ENCODE measurements at places on chromosomes 7 and 10.

- DNase-seq, result no peak
Measured at GRCh38 chr10:3366735-3367405, 194.3 kb upstream of the PITRM1 start.

GRCh38 chr10:30435073-30435422, 1.1 kb downstream of the MAP3K8 start:
- DNase-seq, result peak; percentile 58

- no peak for DNase-seq
Measured at GRCh38 chr10:132206377-132206745, 19.6 kb downstream of the DPYSL4 start.

GRCh38 chr7:151864081-151864480, 12.8 kb downstream of the PRKAG2 start:
- DNase-seq, result no peak

DNA sequence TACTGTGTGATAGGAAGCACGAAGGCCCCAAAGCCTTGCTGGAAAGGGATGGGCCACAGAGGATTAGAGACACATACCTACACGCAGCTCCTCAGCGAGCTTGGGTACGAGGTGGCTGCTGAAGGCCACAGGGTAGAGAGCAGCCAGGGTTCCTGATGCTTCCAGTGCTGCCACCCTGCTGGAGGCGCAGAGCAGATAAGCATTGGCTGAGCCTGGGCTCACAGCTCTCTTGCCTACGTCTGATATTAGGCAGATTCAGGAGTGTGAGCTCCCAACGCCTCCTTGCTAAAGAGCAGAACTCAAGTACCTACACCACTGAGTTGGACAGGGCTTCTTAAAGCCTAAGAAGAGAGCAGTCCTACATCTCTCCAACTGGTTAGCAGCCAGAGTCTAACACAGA, 20.0 kb downstream of the ZDHHC16 start:
- DNase-seq, result no peak

DNA sequence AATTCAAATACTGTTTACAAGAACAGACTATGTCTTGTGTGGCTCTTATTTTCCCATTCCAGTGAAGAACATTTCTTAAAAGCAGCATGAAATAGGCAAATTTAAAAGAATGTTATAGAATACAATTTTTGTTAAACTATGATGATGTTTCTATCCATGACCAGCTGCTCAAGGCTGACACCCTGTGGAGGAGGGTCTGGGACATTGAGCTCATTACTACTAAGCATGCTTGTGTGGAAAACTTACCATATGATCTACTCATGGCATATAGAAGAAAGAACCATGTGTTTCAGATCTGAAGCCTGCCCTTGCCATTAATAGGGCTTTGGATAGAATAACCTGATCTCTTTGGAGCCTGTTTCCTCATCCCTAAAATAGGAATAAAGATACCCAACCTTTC, 125.0 kb downstream of the FOXP2 start:
- DNase-seq, result peak; percentile 74

DNA sequence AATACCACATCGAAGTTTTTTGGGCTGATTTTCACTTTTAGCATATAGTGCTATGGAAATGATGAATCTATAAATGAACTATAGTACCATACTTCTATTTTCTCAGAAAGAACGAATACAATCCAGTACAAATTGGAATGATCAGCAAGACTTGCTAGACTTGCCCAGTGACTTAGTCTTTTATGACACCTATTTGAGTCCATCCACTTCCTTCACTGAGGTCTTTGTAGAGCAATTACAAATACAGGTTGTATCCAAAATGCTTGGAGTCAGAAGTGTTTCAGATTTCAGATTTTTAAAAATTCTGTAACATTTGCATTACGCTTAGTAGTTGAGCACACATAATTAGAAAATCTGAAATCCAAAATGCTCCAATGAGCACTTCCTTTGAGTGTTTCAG, 104.3 kb downstream of the NRBF2 start:
- DNase-seq, result no peak

DNA sequence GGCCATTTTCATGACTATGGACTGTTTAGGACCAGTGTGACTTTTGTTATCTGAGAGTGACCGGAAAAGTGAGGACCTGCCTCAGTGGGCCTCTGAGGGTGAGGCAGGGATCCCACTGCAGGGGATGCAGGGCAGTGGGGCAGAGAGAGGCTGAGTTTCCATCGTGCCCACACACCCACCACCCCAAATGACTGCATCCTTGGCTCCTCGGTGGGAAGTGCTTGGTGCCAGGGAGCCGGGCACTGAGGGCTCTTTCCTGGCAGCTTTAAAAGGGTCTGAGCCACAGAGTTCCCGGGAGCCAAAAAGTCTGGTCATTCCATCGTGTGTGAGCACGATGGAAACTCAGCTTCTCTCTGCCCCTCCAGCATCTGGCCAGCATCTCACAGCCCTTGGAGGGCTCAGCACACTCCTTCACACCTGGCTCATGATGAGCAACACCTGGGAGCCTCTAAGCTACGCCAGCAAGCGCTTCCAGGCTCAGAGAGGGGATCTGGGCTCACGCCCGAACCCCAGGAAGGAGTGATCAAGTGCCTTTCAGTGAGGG, 59.1 kb downstream of the RAMP3 start:
- no peak for DNase-seq

DNA sequence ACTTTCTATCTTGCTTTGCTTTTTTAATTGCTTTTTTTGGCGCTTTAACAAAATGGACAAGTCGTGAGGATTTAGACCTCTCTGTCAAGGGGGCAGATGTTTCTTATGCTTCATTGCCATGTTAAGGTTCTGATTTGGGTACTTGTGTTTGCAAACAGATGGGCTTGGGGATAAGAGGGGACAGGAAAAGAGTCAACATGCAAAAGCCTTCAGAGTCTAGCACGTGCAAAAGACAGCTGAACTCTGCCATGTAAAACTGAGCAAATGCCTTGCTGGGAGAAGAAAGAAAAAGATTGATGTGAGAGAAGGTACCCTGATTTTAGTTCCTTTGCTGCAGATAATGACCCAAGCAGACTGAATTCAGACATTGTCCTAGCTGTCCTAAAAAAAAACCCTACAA, 173.1 kb downstream of the KIAA1217 start:
- no peak for DNase-seq

DNA sequence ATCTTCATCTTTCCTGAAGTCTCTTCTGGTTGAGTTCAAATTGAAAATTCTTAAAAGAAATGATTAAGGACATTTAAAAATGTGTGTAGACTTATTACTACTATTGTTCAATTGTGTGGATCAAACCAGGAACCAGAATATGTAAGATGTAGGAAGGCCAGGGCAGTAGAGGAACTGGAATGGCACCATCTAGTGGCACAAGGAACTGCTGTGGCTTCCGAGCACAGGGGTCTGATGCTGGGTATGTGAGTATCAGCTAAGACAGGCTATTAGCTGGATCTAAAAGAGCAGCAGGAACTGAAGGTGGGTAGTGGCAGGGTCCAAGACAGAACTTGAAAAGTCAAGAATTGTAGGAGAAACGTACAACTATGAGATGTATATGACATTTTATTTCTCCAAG, 247.3 kb downstream of the SEMA3A start:
- DNase-seq, result peak; percentile 20

GRCh38 chr7:139393621-139394211, 34.0 kb downstream of the LUC7L2 start:
- no peak for DNase-seq

- DNase-seq, result no peak
Measured at GRCh38 chr7:30851651-30852307, 59.9 kb upstream of the AQP1 start.

DNA sequence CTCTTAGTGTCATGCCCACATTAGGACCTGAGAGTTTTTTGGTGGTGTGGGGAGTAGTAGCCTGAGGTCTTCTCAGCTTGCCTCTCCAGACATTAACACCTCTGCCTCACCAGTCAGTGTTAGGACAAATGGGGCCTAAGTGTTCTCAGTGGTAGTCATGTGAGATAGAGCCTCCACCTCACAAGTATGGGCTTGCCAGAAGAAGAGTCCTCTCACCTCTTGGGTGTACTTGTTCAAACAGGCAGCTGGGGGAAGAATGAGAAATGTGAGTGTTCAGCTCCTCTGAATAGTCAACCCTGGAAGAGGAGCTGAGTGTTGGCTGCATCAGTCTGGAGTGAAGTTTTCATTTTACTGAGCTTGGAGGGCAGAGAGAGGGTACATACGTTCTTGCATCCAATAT, 464.6 kb downstream of the POM121L12 start:
- DNase-seq, result no peak

GRCh38 chr7:73715648-73716317, 3.7 kb downstream of the STX1A start:
- peak; percentile 89 for DNase-seq

DNA sequence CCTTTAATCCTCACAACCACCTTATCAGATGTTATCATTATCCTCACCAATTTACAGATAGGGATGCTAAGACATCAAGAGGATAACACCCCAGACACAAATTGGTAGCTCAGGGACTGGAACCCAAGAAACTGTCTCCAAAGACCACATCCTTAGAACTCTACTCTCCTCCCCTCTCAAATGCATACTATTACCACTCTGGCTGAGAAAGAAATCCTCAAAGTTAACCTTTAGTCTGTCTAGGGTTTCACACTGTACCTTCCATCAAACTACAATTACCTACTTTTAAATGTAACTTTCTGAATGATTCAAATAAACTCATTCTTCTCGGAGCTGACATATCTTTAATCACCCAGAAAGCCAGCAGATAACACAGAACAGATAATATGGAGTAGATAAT, 6.6 kb downstream of the EZH2 start:
- DNase-seq, result no peak

DNA sequence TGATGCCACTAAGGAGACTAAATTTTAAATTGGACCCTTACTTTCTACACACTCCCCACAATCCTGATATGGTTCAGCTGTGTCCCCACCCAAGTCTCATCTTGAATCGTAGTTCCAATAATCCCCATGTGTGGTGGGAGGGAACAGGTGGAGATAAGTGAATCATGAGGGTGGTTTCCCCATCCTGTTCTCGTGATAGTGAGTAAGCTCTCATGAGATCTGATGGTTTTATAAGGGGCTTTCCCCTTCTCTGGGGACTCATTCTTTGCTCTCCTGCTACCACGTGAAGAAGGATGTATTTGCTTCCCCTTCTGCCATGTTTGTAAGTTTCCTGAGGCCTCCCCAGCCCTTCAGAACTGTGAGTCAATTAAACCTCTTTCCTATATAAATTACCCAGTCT, 18.4 kb upstream of the BET1 start:
- peak; percentile 41 for DNase-seq

GRCh38 chr10:120204877-120205276, 252.2 kb upstream of the PLPP4 start:
- no peak for DNase-seq

- DNase-seq, result peak; percentile 48
Measured at GRCh38 chr10:102504179-102504975, 605 bp downstream of the SUFU start.

GRCh38 chr10:19579761-19580545, 236.3 kb upstream of the PLXDC2 start:
- no peak for DNase-seq

- no peak for DNase-seq
Measured at GRCh38 chr10:69744971-69745370, 56.7 kb upstream of the COL13A1 start.

GRCh38 chr10:98391065-98391464, 23.9 kb downstream of the PYROXD2 start:
- DNase-seq, result no peak

GRCh38 chr7:32648408-32649156, 153.3 kb downstream of the AVL9 start:
- no peak for DNase-seq

DNA sequence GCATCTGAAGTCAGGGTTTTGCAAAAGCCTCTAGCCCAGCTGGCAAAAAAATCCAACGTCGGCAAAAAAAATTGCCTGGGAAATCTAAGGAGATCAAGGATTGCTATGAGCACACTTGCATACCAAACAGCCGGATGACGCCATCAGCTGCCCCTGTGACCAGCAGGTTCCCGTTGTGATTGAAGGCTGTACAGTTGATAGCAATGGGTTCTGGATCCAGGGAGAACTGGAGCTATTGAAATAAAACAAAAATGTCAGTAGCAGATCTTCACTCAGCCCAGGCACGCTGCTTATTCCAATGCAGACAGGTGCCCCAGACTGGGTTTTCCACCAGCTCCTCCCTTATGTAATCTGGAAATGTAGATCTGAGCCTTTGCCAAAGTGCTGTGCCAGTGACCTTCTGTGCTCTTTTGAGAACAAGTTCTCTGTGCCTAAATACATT, 18.7 kb upstream of the CYREN start:
- no peak for DNase-seq

DNA sequence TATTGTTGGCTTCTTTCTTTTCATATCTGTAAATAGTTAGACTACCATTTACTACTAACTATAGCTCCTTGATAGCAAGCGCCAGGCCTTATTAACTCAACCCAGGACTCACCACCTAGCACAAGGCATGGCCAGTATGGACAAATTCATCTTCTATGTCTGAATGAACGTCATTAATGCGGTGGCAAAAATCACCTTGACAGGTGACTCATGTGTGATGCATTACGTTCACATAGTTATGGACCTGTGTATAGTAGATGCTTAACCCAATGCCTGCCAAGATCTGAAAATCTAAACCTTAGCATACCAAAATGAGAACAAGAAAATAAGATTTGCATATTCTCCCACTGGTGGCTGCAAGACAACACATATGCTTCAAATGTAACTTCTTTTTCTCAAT, 300.8 kb downstream of the PARD3 start:
- DNase-seq, result no peak

DNA sequence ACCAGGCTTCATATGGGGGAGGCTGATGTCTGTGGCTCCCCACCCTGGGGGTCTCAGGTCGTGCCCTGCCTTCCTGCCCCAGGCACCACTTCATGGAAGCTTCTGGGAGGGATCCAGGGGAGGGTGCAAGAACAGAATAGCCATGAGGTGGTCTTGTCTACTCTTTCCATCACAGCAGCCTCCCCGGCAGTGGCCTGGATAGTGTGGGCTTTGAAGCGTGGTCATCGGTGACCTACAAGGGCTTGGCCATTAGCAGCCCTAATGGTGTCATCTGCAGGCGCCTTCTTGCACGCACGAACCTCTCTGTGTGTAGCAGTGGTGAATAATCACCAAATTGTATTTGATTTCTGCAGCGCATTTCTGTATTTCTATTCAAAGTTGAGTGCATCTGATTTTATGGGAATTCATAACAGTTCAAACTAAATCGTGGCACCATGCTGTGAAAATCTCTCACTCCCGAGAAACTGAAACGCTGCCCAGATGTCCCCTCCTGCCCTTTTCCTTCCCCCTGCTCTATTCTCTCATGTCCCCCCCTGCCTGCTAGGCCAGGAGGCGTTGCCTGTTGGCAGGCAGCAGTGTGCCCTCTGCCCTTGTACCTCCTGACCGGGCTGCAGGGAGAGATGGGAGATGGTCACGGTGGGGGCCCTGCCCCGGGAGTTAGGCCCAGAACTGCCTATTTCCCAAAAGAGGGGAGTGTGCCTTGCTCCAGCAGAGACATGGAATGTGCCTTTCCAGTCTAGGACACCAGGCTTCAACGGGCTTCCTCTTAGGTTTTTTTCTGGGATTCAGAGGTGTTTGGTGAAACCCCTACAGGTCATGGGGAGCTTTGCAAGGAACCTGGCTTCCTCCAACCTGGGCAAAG, 34.8 kb downstream of the CDH23 start:
- peak; percentile 23 for DNase-seq

GRCh38 chr7:121603886-121604285, 207.8 kb upstream of the FAM3C start:
- DNase-seq, result no peak
